Colonic mucosa (tissue), 4 donors: ENCODE measurements at places on chromosomes 5 and 9. TPM values are rescaled to one million over a fixed set of nuclear protein-coding genes. Genes with fewer than 3 reads are reported as not detected.

DNA sequence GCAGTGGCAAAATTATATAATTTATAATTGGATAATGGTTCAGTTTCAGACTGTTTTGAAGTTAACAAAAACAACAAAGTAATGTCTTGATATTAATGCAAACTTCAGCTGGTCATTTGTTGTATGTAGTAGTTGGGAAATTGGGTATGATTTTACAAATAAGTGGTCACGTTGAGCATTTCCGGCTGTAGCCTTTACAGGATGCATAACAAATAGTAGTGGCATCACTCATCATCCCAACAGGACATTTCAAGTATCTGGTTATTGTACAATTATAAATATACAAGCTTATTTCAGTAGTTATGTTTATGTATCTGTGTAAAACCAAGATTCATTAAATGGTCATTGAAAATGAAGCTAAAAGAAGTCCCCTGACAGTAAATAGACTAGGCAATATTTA, 72.9 kb downstream of the SMIM15 start:
- H3K4me3 ChIP-seq: no peak overlapping the region
- no peak overlapping the region for H3K27ac ChIP-seq
- no peaks in the 10 kb centered on the region for H3K36me3 ChIP-seq
- DNase-seq: no peak

- H3K27me3 ChIP-seq: no peaks in the 10 kb centered on the region
- peak; percentile 82 for DNase-seq
- peak overlapping the region; percentile 45 for H3K27ac ChIP-seq
- no peaks in the 10 kb centered on the region for H3K4me1 ChIP-seq
- H3K36me3 ChIP-seq: no peaks in the 10 kb centered on the region
Observed at GRCh38 chr5:33312571-33313549, 127.9 kb upstream of the TARS1 start.

DNA sequence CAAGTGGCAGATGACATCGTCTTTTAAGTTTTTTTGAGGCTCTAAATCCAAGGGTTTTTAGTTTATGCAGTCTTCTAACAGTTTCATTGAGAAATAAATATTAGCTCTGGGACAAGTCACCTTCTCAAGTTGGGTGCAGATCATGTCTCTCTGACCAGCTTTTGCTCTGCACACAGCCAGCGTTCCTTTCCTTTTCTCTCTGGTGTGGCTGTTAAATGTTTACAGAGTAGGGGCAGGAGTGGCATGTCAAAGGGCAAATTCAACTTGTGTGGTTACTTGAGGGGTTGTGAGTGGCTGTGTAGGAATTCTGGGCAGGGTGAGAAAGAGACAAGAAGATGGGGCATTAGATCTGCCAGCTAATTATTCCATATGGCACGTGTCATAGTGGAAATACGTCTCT, 187.5 kb upstream of the HMHB1 start:
- H3K4me3 ChIP-seq: no peak overlapping the region
- no peak for DNase-seq
- H3K4me1 ChIP-seq: no peaks in the 10 kb centered on the region
- H3K27me3 ChIP-seq: no peaks in the 10 kb centered on the region
- no peak overlapping the region for H3K27ac ChIP-seq

GRCh38 chr5:137761566-137761965, 7.4 kb upstream of the HNRNPA0 start:
- H3K27ac ChIP-seq: no peak overlapping the region
- no peaks in the 10 kb centered on the region for H3K4me1 ChIP-seq
- no peak for DNase-seq
- H3K27me3 ChIP-seq: no peaks in the 10 kb centered on the region
- no peak overlapping the region for H3K4me3 ChIP-seq

- no peak overlapping the region for H3K4me3 ChIP-seq
- H3K27me3 ChIP-seq: no peaks in the 10 kb centered on the region
- no peak for DNase-seq
- H3K27ac ChIP-seq: no peak overlapping the region
- no peaks in the 10 kb centered on the region for H3K4me1 ChIP-seq
Observed at GRCh38 chr5:80370390-80370789, 37.5 kb upstream of the ZFYVE16 start.

GRCh38 chr9:96376891-96377874, 6.3 kb downstream of the SLC35D2 start:
- peak overlapping the region; percentile 3 for H3K27ac ChIP-seq
- peaks cover 5% of the 10 kb centered on the region for H3K4me1 ChIP-seq
- no peaks in the 10 kb centered on the region for H3K36me3 ChIP-seq
- no peak overlapping the region for H3K4me3 ChIP-seq

DNA sequence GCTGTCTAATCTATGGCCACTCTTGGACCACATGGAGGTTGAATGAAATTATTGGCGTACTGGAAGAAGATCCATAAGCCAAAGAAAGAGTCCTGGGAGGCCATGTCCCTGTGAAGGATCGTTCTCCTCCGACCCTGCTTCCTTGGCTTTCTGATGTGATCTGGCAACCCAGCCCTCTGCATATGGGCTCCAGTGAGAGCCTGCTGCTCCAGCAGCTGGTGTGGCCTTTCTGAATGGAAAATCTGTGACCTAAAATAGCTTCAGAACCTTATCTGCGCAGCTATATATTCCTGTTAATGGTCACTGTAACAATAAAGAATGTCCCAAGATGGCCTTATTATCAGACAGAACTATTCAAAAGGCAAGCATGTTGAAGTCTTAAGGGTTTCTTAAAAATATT, 40.2 kb upstream of the PHF2 start:
- no peak for DNase-seq
- H3K36me3 ChIP-seq: no peaks in the 10 kb centered on the region
- no peaks in the 10 kb centered on the region for H3K27me3 ChIP-seq
- H3K4me3 ChIP-seq: no peak overlapping the region
- no peak overlapping the region for H3K27ac ChIP-seq

DNA sequence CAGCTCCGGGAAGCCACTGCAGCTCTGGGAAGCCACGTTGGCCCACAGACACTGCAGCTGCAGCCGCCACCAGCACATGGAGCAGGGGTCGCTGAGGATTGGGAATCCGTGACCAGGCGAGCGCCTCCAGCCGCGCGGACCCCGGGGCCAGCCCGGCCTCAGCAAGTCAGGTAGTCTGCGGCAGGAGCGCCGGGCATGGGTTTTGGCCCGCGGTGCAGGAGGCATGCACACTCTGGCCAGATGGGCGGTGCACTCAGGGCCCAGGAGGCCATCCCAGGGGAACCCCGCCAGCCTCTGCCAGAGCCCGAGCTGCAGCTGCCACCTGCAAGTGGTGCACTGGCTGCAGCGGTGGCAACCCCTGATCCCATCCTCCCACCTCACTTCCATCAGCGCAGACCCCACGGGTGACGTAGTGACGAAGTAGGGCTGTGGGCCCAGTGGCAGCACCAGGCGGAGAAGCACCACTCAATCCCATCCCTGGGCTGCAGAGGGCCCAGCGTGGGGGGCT, 368.3 kb upstream of the SPATA31A5 start:
- no peak for DNase-seq
- no peaks in the 10 kb centered on the region for H3K27me3 ChIP-seq
- H3K27ac ChIP-seq: no peak overlapping the region
- no peak overlapping the region for H3K4me3 ChIP-seq
- no peaks in the 10 kb centered on the region for H3K4me1 ChIP-seq

GRCh38 chr5:35857606-35858205, 1.0 kb downstream of the IL7R start:
- no peaks in the 10 kb centered on the region for H3K36me3 ChIP-seq
- no peak overlapping the region for H3K4me3 ChIP-seq
- H3K27me3 ChIP-seq: no peaks in the 10 kb centered on the region
- peak overlapping the region; percentile 28 for H3K27ac ChIP-seq

Gene PCDHGA9
- total RNA-seq: 1.1 TPM

Gene BSPRY
- 25.6 TPM for total RNA-seq

Gene GSN
- 553 TPM for total RNA-seq

Gene SLCO4C1
- 1.4 TPM for total RNA-seq

Gene C5orf63
- 10.3 TPM for total RNA-seq

Gene FSTL4
- 0.32 TPM for total RNA-seq

Gene DNM1
- 6.8 TPM for total RNA-seq

Gene C9orf50
- total RNA-seq: not detected

Gene TMEFF1
- not detected for total RNA-seq

Gene CARTPT
- 2.4 TPM for total RNA-seq

Gene DNAI1
- total RNA-seq: not detected

Gene LOX
- total RNA-seq: 2.0 TPM

Gene MUSK
- total RNA-seq: 0.94 TPM
